ENCODE measurements at places on chromosomes 7 and 10.

DNA sequence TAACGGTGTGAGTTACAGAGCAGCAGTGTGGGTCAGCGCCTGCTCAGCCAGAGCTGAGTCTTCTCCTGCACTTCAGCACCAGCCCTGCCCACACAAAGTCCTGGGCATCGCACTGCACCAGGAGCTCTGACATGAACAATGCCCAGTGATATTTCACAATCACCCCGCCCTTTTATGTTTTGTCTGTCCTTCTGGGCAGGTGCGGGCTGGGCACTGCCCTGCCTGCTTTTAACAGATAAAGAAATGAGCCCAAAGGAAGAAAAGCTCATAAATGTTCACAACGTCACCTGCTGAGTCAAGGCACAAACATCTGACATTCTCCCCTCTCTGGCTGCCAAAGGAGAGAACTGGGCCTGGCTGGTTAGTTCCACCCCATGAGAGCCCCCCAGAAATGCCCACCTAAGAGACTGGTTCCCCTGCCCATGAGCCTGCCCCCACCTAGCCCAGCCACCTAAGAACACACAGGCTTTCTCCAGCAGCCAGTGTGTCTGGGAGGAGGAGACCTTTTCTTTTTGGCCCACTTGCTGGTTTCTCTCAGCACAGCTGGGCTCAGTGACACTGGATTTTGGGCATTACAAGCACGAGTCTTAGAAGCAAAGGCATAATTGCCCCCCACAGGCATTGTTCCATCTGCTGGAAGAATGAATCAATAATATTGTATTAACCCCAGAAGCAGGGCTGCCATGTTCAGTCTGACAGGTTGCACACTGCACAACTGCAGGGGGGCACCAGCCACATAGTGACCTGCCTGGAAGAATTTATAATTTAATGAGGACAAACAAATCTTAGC, 22.3 kb downstream of the CALML3 start:
- no peak for DNase-seq

DNA sequence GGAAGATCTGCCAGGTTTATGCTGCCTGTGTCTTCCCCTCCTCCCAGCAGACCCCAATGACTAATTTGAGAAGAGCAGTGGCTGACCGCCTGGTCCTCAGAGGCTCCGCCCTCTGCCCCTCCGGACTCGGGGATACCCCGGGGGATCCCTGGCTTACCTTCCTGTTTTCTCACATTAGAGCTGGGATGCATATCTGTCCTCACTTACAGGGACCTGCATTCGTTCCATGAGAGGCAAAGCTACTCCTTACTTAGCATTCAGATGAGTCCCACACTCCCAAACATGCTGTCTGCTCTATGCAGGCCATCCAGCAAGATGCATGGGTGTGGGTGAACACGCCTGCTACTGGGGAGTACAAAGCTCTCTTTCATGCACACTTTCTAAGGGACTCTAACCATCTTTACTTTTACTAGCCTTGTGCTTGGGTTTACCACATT, 24.0 kb downstream of the VOPP1 start:
- DNase-seq = no peak

- DNase-seq = no peak
These were observed 72.5 kb upstream of the ANKRD1 start for GRCh38 chr10:90993340-90993739.

DNA sequence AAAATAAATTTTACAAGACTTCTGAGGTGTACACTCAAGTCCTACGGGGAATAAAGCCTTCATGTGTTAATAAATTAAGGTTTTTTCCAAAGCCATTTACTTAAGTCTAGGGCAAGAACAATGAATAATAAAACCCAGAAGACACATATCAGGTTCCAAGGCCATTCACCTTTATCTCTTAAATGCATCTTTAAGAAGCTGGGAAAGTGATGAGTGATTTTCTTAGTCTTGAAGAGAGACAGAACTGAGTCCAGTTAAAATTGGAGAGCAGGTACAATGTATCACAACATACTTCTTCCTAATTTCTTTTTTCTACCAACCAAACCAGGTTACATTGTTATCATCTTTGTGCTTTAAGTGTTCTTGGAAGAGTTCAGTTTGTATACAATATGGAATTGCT, 189.5 kb downstream of the RAPGEF5 start:
- no peak for DNase-seq

DNA sequence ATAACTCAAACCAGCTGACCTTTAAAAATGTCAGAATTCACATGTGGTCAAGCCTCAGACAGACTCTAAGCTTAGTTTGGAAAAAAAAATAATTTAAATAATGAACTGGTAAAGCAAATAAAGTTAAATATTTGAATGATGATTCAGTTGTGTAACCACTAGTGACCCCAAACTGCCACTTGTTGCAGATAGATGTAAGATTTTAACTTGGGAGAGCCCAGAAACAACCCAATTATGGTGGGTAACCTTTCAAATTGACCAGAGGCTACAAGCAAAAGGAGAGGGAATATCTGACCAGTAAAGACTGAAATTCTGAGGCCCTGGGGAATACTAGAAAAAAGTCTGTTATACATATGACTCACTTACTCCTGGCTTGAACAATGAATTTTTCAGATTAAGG, 268.1 kb downstream of the HPSE2 start:
- no peak for DNase-seq

- no peak for DNase-seq
These were observed 145.3 kb downstream of the DYNC1I1 start for GRCh38 chr7:95917634-95918033.

DNA sequence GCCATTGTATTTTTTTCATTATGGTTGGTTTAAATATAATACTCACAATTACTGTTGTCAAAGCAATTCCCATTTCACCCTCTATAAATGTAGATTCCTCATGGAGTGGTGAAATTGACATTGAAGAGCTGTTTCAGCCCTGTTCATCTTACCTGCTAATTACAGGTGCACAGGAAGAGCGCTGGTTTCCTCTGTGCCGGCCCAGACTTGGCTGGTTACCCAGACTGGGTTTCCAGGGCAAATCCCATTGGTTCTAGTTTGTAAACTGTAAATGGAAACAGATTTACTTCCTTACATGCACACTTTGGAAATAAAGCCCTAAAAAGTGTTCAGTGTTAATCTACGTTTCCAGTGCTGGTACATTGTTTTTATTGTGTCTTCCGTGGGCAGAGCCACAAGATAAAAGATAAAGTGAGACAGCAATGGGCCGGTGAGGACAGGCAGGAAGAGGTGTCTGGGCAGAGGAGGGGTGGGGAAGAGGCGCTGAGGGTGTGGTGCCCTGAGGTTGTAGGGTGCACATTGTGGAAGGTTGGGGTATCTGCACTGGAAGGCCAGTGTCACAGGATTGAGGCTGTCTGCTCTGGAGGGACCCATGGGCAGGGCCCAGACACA, 71.6 kb upstream of the ZPBP start:
- DNase-seq = no peak

GRCh38 chr7:124031406-124031805, 1.5 kb downstream of the TMEM229A start:
- no peak for DNase-seq

DNA sequence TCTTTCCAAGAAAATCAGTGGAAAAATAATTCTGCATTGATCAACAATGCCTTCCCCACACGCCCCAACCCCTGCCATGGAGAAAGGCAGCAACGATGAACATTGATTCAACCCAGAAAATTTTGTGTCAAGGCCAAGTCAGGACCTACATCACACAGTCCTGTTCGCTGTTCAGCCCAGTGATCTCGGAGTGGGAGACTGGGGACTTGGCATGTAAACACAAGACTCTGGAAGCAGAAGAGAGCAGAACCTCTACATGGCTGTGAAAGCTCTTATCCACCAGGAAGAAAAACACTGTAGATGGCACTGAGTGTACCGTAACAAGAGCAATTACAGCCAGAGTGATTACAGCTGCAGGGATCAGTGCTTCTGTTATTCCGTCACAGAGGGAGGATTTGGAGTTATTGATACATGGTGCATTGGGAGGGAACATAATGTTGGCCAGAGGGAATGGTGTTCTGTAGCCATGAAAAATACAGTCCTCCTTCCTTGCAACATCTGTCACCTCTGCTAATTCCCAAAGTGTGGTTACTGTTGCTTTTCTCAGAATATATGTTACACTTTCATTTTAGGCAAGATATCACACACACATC, 136.6 kb downstream of the IQUB start:
- no peak for DNase-seq

DNA sequence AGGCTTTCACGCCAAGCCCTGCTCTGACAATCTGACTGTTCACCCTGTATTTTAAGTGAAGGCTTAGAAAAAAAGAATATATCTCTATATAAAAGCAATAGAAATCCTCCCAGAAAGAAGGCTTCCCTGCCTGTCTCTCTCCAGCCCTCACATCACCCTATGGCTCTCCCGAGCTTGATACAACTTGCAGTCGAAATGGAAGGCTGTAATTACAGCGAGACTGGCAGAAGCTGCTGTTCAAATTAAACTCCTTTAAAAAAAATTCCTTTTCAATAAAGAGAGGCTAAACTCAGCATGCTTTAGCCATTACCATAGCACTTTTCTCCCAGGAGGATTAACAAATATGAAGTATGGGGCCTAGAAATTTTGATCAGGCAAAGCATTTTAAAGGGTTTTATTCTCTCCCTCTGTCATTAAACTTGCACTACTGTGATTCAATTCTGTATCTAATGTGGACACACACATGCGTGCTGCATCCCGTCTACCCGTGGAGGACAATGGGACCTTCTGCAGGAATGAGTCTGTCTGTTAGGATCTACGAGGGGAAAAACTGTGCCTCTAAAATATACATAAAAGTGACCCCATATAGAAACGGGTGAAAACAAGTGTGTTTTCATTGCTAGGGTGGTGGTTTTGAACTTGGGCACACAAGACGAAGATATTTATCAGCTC, 223.8 kb downstream of the USP6NL start:
- DNase-seq = no peak

All from CD4-positive, alpha-beta T cell treated with Interferon gamma for 1 hour (primary cell).